GM12865 (cell line): ENCODE measurements at places on chromosomes 11 and 22.
A peak's percentile ranks its signal among the peaks of the same experiment; 100 is the strongest.

GRCh38 chr11:48008951-48009270, 28.6 kb downstream of the PTPRJ start:
- DNase-seq: peak; percentile 84

DNA sequence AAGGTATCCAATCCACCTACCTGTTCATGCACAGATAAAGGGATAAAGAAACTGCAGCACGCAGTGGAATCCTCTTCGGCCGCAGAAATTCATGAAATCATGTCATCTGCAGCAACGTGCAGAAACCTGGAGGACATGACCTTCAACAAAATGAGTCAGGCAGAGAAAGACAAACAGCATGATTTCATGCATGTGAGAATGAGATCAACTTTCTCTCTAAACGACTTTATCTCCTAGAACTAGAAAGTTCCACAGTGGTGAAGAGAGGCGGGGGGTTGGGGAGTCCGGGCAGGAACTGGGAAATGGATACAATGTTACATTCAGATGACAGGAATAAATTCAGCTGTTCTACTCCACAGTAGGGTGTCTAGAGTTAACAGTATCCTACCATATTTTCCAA, 9.9 kb downstream of the RGL4 start:
- no peak for DNase-seq

DNA sequence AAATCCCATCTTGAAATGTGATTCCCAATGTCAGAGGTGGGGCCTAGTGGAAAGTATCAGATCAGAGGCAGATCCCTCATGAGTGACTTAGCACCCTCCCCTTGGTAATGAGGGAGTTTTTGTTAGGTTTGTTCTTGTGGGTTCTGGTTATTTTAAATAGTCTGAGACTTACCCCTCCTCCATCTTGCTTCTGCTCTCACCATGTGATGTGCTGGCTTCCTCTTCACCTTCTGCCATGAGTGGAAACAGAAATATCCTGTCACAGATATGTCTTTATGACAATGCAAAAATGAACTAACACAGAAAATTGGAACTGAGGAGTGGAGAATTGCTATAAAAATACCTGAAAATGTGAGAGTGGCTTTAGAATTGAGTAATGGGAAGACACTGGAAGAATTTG, 33.1 kb downstream of the TMEM225 start:
- no peak for DNase-seq

GRCh38 chr11:128424271-128424711, 163.1 kb downstream of the ETS1 start:
- no peak for DNase-seq

GRCh38 chr11:70468256-70469195, 70.2 kb downstream of the CTTN start:
- DNase-seq: no peak

DNA sequence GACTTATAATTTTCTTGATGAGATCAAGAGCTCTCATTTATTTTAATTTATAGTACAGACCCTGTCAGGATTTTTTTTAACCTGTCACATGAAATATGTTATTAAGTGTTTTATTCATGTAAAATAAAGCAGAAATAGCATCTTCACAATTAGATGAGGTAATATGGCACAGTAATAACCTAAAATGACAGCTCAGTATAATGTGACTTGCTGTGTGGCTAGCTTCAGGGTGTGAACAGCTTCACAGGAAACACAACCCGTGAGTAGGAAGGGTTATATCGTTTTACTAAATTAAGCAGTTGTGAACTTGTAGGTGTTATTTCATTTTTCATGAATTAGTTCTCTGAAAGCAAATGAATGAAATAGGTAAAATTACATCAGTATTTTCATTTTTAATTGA, 366.9 kb upstream of the CHORDC1 start:
- peak; percentile 6 for DNase-seq

- DNase-seq: no peak
Measured at GRCh38 chr11:42837994-42838393, 473.8 kb upstream of the API5 start.

DNA sequence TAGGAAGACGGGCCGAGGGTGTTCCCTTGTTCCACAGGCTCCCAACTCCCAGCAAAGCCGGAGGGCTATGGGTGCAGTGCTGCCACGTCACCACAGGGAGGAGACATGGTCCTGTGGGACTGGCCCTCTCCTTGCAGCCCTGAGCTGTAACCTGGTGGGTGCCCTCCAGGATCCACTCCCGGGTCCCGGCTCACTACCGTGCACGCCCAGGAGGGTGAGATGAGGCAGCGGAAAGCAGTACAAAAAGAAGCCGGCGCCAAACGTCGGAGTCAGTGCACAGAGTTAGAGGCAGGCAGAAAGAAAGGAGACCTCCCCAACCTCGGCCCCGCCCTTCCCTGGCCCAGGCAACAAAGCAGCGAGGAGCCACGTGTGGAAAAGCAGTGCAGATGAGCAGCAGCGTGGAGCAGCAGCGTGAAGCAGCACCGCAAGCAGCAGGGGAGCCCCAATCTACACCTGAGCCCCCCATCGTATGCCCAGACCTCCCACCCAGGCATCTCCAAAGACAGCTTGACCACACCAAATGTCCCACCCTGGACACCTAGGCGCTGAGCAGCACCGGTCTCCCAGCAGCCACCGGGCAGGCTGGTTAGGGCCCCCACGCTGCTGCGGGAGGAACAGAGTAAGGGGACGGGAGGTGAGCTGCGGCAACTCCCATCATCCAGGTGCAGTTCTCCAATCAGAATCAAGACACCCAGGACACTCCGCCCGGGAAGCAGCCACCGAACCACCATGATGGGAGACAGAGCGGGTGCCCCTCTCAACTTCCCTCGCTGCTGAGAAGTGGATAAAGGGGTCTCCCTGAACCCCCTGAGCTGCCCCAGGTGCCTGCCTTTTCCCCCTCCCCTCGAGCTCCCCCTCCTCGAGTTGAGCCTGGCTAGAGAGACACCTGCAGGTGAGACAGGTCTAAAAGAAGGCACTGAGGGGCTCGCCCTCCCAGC, 28.8 kb downstream of the IGSF9B start:
- peak; percentile 56 for DNase-seq

DNA sequence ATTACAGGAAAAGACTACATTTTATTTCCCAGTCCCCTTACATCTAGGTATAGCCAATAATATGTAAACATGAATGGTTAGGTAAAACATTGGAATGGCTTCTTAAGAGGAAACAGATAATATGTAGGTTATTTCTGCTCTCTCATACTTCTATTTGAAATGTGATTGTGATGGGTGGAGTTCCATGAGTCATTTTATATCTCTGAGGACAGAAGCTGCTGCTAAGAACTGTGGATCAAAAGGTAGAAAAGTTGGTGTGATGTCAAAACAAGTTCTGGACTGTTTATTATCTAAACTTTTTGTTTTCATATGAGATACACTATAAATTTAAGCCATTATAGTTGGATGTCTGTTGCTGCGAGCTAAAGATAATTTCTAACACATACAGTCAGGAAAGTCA, 799.4 kb upstream of the TENM4 start:
- DNase-seq: no peak

DNA sequence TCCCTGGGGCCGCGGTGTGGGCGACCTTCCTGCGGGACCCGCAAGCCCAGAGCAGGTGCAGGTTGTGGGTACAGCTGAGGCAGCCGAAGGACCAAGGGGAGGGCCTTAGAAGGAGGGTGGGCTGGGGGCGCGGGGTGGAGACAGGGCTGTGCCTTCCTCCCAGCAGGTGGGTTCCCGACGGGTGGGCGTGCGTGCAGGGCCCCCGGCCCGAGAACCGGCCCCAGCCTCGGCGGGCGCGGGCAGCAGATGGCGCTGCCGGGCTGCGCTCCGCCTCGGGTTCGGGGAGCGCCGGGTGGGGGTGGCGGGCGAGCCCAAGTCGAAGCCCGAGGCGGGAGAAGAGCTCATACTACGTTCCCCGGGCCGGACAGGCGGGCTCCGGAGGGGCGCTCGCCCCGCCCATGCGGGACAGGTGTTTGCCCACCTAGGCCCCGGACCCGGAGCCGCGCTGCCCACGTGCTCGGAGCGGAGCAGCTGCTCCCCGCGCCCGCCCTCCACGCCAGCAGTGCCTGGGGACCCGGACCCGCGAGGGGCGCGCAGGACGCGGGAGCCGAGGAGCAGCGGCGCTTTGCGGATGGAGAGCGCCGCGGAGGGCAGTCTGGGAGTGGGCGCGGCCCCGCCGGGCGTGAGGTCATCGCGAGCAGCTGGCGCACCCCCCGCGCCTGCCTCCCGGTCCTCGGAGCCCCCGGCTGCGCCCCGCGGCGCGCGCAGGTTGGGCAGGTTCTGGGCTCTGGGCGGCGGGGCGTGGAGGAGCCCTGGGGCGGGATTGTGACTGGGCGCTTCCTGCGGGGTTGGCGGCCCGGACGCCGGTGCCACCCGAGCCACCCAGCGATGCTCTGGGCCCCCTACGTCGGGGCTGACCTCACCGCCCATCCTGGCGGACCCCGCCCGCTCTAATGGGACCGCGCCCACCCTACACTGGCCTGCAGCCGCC, 25.3 kb downstream of the DUSP8 start:
- DNase-seq: no peak

- DNase-seq: no peak
Measured at GRCh38 chr11:9351321-9351881, 33.1 kb upstream of the IPO7 start.

- no peak for DNase-seq
Measured at GRCh38 chr22:42596863-42597530, 17.7 kb downstream of the POLDIP3 start.

DNA sequence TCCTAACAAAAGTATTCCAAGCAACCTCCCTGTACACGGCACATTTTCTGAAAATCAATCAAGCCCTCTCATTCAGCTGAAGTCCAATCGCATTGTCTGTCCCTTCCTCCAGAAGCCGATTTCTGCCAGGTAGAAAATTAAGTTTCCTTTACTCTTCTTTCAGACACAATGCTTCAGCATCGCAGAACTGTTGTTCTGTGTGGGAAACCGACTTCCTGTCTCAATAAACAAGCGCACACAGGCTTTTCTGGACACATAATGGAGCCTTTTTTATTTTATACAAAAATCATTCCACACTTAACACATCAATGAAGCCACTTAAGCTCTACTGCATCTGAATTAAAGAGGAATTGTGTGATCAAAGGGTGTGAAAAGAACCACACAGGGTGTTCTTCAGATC, 75.6 kb downstream of the BLID start:
- DNase-seq: no peak

GRCh38 chr11:26764315-26764714, 42.5 kb upstream of the SLC5A12 start:
- DNase-seq: no peak

DNA sequence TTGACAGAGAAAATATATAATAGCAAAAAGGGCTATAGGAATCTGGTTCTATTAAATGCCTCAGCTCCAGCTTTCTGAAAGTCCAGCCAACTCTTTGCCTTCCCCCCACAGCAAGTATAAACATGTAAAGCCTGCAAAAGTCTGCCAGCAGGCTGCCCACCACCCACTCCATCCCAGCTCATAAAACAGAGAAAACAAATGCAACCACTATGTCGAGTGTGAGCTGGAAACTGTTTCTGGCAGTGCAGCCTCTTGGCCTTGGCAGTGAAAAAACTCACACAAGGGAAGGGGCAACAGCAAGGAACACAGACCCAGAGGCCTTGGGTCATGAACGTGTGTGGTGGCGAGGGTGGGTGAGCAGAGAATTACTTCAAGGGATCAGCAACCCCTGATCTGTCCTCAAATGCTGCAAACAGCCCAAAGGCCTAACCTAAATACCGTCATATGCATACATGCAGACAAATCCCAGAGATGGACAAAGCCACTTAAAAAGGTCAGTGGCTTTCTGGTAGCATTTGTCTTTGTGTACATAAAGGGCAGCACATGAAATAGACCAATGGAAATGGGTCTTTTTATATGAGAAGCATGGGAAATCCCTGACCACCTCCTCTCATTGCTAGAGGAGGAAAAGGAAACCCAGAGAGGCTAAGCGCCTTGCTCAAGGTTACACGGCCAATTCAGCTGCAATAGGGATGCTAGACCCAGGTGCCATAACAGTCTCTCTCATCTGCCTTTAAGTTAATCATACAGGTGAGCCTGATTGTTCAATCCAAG, 74.8 kb downstream of the NAT10 start:
- DNase-seq: peak; percentile 64

GRCh38 chr22:50699756-50700386, 27.2 kb downstream of the SHANK3 start:
- DNase-seq: peak; percentile 20

GRCh38 chr11:94956963-94957362, 16.4 kb downstream of the CWC15 start:
- DNase-seq: no peak

DNA sequence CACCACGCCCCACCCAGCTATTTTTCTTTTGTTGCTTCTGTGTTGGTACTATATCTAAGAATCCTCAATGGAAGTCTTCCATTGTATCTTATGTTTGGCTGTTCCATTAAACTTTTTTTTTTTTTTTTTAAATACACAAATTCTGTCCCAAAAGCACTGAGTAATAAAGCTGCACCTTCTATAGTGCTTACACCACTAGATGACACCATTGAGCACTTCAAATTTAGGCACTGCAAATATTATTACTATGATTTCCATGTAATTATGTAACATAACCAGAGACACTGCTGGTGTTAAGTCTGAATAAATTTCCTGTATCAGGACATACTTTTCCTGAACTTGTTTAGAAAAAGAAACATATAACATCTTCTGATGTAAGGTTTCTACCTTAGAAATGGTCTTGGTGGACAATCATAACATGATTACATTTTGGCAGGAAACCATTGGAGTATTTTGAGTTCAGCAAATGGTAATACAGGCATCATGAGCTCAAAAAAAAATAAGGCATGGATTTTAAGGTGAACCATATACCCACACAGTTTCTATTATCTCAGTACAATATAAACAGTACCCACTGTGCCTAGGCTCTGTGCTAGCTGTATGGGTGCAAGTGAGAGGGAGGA, 110.5 kb downstream of the ATG16L2 start:
- peak; percentile 47 for DNase-seq

GRCh38 chr11:2533587-2534133, 88.9 kb downstream of the KCNQ1 start:
- peak; percentile 36 for DNase-seq

GRCh38 chr22:19709063-19709769, 5.1 kb upstream of the SEPTIN5 start:
- DNase-seq: no peak

DNA sequence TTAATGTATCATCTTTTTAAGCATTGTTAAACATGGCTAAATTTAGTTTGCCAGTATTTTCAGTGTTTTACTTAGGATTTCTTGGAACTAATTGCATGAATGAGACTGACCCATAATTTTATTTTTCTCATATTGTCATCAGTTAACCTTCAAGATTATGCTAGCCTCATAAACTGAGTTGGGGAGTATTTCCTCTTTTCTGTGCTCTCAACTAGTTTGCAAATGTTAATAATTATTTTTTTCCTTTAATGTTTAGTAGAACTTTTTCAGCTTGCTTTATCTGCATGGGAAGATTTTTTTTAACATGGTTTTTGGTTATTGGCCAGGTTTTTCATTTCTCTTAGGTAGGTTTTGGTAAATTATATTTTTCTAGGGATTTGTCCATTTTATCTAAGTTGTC, 235.4 kb upstream of the SESN3 start:
- DNase-seq: no peak
